ENCODE measurements at places on chromosomes 11 and 22.

DNA sequence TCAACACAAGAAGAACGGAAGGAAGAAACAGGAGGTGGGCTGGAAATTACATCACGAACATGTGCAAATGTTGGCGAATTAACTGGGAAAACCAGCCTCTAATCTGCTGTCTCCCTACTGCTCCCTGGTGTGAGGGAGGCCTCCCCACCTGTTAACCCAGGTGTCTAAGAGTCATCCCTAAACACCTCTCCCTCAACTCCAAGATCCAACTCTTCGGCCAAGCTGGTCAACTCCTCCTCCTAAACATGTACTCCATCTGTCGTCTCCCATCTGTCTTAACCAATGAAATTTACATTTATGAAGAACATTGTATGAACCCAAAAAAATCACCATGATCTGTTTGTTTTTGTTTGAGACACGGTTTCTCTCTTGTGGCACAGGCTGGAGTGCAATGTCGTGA, 154.2 kb downstream of the LARGE1 start:
- no peak for DNase-seq

- no peak for DNase-seq
Observed at GRCh38 chr22:20203142-20203551, 52.3 kb upstream of the CCDC188 start.

GRCh38 chr11:126406368-126406767, 50.9 kb downstream of the ST3GAL4 start:
- DNase-seq, result no peak

- DNase-seq, result no peak
Observed at GRCh38 chr11:30016588-30017363, at the start of gene KCNA4. Gene KCNA4 (minus strand): TSS chr11:30017030. CDS start chr11:30012678, 4,352 bp downstream.

GRCh38 chr11:102794382-102794781, 3.6 kb downstream of the MMP1 start:
- DNase-seq, result no peak

DNA sequence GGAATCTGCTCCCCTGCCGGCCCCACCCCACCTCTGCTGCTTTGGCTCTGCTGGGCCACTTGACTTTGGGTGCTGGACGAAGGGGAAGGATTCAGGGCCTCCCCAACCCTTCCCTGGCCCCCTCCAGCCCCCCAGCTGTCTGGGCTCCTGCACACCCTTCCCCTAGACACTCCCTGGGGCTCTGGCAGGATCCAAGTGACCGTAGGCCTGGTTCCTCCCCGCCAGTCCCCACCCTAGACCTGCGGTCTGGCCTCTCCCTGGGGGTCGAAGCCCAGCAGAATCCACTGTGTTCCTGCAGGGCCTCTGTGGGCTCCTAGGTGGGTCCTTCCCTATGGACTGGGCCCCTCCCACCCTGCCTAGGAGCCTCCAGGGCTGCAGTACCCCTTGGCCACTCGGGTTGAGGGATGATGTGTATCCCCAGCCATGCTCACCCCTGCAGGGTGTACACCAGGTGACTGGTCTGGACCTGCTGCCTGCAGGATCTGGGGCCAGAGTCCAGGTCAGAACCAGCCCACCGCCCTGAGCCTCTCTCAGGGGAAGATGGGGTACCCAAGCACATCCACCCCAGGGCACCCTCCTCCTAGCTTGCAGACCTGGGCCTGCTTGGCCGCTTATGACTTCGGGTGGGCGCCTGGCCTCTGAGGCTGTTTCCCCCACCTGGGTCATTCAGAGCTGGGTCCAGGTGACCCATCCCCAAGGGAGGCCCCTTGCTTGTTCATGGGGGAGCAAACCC, 5.6 kb downstream of the PIM3 start:
- DNase-seq, result no peak

GRCh38 chr22:36982136-36982535, 37.1 kb downstream of the TST start:
- DNase-seq, result no peak

DNA sequence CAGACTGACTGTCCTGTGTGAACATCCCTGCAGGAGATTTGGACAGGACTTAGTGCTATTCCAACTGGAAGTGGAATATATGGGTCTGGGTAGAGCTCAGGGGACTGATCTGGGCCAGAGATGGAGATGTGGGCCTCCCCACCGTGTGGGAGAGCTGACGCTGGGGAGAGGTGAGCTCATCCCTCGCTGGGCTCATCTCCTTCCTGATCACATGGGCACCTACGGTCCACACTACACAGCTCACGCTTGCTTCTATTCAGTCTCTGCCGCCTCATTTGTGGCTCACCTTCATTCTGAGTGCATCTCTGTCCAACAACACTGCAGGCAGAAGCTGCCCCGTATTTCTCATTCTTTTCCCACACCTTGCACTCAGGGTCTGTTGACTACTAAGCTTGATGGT, 16.6 kb upstream of the RAB1B start:
- DNase-seq, result no peak

DNA sequence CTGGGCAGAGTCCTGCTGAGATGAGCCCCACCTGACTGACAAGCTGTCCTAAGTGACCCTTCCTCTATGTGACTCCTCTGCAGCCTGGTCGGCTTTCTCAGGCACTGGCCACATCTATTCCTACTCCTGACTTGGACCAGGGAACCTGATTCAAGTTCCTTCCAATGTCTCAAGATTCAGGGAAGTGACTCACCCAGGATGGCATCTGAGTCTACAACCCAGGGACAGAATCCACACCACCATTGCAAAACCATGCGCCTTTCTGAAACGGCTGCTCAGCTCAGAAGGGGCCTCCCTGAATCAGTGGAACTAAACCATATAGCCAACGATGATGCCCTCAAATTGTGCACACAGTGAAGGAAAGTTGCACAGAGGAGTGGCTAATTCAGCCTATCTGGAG, 63.9 kb upstream of the CSNK2A3 start:
- DNase-seq, result no peak

DNA sequence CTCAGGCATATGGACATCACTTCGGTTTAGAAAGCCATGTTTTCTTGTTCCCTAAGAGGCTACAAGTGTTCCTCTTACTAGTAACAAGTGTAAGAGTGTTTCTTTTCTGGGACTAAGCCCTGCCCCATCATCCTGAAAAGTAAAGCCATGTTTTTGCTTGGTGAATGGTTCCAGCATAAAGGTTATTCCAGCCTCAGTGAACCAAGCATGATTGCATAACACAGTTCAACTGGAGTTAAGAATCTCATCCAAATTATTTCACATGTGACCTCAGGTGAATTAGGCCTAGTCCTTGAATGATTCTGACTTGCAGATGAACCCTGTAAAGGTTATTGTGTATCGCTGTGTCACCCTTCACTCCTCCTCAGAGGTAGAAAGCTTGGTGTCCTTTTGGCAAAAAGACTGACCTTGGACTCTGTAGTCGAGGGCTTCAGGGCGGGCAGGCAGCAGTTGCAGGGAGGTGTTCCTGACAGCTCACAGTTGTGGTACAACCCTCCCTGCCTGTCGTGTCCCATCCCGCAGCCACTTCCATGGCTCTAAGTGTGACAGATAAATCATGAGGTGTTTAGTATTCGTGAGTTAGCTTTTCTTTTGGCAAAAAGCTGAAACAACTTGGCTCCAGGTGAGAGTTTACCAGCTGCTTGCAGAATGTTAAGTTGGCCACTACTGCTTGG, 321.8 kb downstream of the CADM1 start:
- no peak for DNase-seq

DNA sequence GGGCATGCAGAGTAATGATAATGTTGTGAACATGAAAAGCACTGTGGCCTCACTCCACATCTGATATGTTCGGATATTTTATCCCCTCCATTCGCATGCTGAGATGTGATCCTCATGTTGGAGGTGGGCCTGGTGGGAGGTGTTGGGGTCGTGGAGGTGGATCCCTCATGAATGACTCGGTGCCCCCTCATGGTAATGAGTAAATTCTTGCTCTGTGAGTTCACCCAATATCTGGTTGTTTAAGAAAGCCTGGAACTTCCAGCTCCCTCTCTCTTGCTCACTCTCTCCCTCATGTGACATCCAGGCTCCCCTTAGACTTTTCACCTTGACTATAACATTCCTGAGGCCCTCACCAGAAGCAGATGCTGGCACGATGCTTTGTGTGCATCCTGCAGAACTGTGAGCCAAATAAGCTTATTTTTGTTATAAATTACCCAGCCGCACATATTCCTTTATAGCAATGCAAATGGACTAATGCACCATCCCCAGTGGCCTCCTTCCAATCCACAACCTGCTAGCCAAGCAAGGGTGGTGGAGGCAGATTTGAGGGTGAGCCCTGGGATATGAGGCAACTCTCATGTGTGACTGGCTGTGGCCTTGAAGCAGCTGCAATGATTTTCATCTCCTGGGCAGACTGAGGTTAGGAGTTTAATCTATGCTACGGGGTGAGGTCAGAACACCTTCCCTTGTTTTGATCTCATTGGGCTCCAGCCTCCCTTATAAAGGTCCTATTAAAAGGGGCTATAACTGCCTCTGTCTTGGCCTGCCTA, 276.5 kb downstream of the ETS1 start:
- no peak for DNase-seq

- DNase-seq, result no peak
Observed at GRCh38 chr11:27858866-27859265, 158.6 kb upstream of the BDNF start.

- no peak for DNase-seq
Observed at GRCh38 chr11:3227568-3228444, 4.4 kb downstream of the MRGPRE start.

GRCh38 chr11:130087294-130087926, 17.7 kb downstream of the APLP2 start:
- no peak for DNase-seq

GRCh38 chr11:66228521-66228920, 39.9 kb upstream of the RAB1B start:
- DNase-seq, result no peak

GRCh38 chr11:5004424-5005274, 10.0 kb downstream of the OR51L1 start:
- peak; percentile 20 for DNase-seq

GRCh38 chr22:22099194-22099486, 116.6 kb upstream of the TOP3B start:
- no peak for DNase-seq

GRCh38 chr22:44424359-44424682, 73.7 kb downstream of the RTL6 start:
- DNase-seq, result no peak

- no peak for DNase-seq
Observed at GRCh38 chr11:106077609-106078455, at the start of gene AASDHPPT. Gene AASDHPPT (plus strand): TSS chr11:106077662. CDS start chr11:106077711, 49 bp downstream.

- no peak for DNase-seq
Observed at GRCh38 chr22:44276706-44277356, 35.9 kb downstream of the SHISAL1 start.

GRCh38 chr11:112797648-112798293, 163.4 kb upstream of the NCAM1 start:
- DNase-seq, result peak; percentile 18

- DNase-seq, result no peak
Observed at GRCh38 chr22:25746012-25746373, 4.0 kb downstream of the MYO18B start.

DNA sequence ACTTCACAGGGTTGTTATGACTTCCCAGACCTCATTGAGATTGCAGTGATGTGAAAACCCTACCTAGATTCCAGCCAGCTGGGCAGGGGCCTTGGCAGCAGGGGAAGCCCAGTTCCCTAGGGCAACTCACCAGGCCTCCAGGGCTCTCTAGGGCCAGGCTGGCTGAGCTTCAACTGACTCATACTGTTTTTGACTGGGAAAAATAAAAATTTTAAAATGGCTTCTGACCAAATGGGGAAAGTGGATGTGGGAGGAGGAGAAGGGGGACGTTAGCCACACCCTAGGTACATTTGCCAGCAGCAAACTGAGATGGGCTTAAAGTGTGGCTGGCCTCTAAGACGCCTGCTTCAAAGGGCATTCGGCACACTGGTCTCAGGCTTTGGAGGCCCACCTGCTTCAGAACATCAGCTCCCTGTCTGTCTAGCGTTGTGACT, 39.0 kb downstream of the BMAL1 start:
- no peak for DNase-seq

GRCh38 chr11:74770456-74770855, 21.8 kb downstream of the RNF169 start:
- DNase-seq, result no peak

Data from NCI-H187 (cell line).